Suprapubic skin (tissue), 4 donors: ENCODE measurements at places on chromosomes 7 and 10. TPM values are rescaled to one million over a fixed set of nuclear protein-coding genes. Genes with fewer than 3 reads are reported as not detected.

DNA sequence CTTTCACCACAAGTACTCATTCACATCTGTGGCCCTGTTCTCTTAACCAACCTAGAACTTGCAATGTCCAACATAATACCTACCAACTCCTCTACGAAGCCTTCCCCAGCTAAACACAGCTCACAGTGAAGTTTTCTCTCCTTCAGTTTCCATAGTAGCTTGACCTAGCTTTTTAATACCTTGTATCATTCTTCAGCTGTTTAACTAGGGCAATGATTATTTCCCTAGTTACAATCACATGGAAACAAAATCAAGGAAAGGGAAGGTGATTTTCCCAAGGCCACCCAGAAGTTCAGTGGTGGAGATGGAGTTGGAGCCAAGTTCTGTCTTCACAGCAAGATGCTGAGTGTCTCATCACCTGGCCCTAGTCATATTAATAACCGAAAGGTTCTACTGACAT lies 16.3 kb downstream of the CDHR3 start:
- no peaks in the 10 kb centered on the region for H3K4me1 ChIP-seq
- DNase-seq, result no peak
- no peak overlapping the region for H3K4me3 ChIP-seq
- no peaks in the 10 kb centered on the region for H3K36me3 ChIP-seq
- H3K27ac ChIP-seq, result no peak overlapping the region

DNA sequence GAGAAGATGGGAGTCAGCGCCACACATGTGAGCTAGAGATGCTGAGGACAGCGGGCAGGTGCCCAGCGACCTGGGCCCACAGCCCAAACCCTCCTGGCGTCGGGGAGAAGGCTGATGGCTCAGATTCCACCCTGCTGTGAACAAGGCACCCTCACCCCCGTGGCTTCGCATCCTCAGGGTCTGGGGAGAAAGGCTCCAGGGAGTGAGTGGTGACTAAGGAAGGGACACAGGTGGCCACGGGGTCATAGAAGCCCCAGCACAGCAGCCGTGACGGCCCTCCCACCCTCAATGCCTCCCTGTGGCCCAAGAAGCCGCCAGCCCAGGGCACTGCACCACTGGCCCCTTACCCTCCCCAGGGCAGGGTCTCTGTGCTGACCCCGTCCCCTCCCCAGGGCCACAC lies 19.6 kb downstream of the INTS1 start:
- no peak overlapping the region for H3K27ac ChIP-seq
- no peak overlapping the region for H3K4me3 ChIP-seq
- peaks cover 99% of the 10 kb centered on the region for H3K36me3 ChIP-seq
- no peak for DNase-seq

- no peak overlapping the region for H3K27ac ChIP-seq
- H3K4me1 ChIP-seq, result no peaks in the 10 kb centered on the region
- no peaks in the 10 kb centered on the region for H3K27me3 ChIP-seq
Observed at GRCh38 chr10:12929381-12929780, 72.1 kb downstream of the CCDC3 start.

DNA sequence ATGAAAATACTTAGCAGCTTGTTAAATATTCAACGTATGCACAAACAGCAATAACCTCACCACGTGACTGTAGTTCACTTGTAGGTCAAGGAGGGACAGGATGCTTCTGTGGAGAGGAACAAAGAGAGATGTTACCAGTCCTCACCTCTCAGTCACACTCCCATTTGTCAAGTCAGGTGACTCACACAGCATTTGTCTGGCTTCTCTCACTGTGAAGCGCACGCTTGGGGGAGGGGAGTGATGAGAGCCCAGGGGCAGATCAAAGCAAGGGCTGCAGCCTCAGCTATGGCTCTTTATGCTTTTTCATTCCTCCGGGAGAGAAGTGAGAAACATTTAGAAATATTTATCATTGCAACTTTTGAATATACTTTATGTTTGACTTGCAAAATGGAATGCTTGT lies 2.9 kb upstream of the RBM20 start:
- H3K36me3 ChIP-seq, result no peaks in the 10 kb centered on the region
- DNase-seq, result no peak
- H3K27me3 ChIP-seq, result peaks cover 47% of the 10 kb centered on the region
- H3K4me3 ChIP-seq, result no peak overlapping the region

GRCh38 chr7:92778972-92779371 lies 57.4 kb downstream of the CDK6 start:
- no peak overlapping the region for H3K27ac ChIP-seq
- H3K36me3 ChIP-seq, result no peaks in the 10 kb centered on the region
- no peaks in the 10 kb centered on the region for H3K27me3 ChIP-seq
- H3K4me1 ChIP-seq, result peaks cover 21% of the 10 kb centered on the region
- H3K4me3 ChIP-seq, result no peak overlapping the region
- DNase-seq, result no peak

The KCNMA1 gene
- total RNA-seq, result 4.6 TPM

The AOC1 gene
- total RNA-seq, result 1.9 TPM
